ENCODE measurements at places on chromosomes 3 and 15. TPM values are rescaled to one million over a fixed set of nuclear protein-coding genes. Genes with fewer than 3 reads are reported as not detected.

DNA sequence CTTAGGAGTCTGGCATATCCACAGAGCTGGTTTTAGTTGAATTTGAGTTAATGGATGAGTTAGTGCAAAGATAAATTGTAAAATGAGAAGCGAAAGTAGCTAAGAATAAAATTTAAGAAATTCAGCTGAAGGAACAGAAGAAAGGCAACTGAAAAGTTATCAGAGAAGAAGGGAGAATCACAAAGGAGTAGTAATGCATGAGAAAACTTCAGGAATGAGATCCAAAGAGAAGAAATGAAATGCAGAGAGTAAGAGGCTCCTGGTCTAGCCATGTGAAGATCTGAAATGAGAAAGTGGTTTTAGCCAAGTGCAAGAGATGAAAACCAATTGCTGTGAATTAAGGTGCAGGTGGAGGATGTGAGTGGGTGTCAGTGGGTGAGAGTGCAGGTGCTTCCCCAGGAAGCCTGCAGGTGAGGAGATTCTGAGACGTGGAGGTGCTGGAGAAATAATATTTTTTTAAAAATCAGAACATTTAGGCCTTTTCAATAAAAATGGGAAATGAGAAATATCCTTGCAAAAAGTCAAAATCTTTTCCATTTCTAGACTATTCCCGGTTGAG, 18.5 kb downstream of the KBTBD8 start:
- no peak overlapping the region for H3K27ac ChIP-seq
- no peaks in the 10 kb centered on the region for H3K4me1 ChIP-seq
- no peaks in the 10 kb centered on the region for H3K36me3 ChIP-seq

DNA sequence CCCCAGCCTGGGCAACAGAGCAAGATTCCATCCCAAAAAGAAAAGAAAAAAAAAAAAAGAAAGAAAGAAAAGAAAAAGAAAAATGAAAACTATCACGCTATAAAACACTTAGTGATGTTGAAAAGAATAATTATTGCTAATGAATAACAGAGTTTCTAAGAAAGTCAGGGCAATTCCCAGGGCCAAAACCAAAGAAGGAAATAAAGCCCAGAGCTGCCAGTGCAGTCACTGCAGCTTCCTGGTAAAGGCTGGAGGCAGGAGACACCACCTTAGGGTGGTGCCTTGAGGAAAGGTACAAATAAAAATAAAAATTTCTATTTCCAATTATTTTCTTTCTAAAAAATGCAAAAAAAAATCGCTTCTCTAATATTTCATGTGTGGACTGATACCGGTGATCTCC, 19.7 kb upstream of the UACA start:
- H3K4me3 ChIP-seq, result no peak overlapping the region
- peaks cover 10% of the 10 kb centered on the region for H3K27me3 ChIP-seq
- DNase-seq, result no peak
- no peak overlapping the region for H3K27ac ChIP-seq
- no peaks in the 10 kb centered on the region for H3K36me3 ChIP-seq
- H3K4me1 ChIP-seq, result no peaks in the 10 kb centered on the region

DNA sequence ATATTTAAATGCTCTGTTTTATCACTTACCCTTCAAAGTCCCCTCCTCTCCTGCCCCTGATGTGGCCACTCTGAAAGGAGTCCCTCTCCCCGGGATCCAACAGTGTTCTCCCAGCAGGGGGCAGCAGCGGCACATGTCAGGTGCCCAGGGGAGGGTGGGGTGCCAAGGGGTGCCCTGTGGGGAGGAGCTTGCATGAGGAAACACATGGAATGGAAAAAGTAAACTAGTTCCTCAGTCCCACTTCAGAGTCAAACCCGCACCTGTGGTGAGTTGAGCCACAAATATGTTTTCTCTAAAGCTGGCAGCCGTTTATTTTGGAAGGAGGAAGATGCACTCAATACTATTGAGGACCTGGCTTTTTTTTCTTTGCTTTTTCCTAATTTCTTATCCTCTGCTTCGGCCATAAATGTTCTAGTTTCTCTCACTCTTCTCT, 30.1 kb upstream of the NRROS start:
- peak overlapping the region; percentile 51 for H3K27ac ChIP-seq
- H3K4me3 ChIP-seq, result no peak overlapping the region
- H3K4me1 ChIP-seq, result peaks cover 13% of the 10 kb centered on the region
- no peaks in the 10 kb centered on the region for H3K36me3 ChIP-seq
- H3K27me3 ChIP-seq, result no peaks in the 10 kb centered on the region

DNA sequence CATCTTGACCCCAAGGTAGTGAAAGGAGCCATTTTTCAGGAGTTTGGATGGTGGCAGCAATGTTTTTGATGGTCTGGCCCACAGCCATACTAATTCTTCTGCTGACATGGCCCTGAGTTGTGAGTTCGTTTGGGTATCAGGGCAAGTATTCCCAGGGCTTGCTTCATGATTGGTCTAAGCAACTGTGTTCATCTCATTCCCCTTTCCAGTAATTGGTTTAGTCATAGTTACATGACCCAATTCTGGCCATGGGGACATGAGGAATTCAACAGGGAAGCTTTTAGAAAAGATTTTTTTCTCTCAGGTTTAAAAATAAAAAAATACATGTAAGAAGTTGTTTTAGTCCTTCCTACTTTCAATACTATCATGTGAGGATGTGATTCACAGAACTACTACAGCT, 150.5 kb upstream of the NPHP3 start:
- no peaks in the 10 kb centered on the region for H3K36me3 ChIP-seq
- no peak overlapping the region for H3K27ac ChIP-seq
- DNase-seq, result no peak
- no peak overlapping the region for H3K4me3 ChIP-seq

DNA sequence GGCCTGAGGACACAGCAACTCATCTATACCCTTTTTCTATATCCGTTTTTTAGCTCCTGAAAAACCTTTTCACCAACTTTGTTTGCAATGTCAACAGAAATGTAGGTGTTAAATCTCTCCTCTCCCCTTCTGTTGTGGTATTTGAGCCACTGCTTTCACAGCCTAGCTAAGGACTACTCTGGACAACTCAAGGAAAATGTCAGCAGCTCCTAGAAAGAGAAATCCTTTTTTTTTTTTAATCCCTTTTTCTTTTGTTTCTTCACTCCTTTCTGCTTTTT, 176.6 kb downstream of the KLHL25 start:
- H3K36me3 ChIP-seq, result peaks cover 6% of the 10 kb centered on the region
- no peak for DNase-seq
- no peaks in the 10 kb centered on the region for H3K27me3 ChIP-seq
- peak overlapping the region; percentile 47 for H3K4me3 ChIP-seq
- peak overlapping the region; percentile 78 for H3K27ac ChIP-seq

GRCh38 chr3:37457378-37458065, 283.1 kb upstream of the LRRFIP2 start:
- DNase-seq, result no peak
- no peaks in the 10 kb centered on the region for H3K27me3 ChIP-seq
- peaks cover 54% of the 10 kb centered on the region for H3K4me1 ChIP-seq
- H3K27ac ChIP-seq, result peak overlapping the region; percentile 15
- no peaks in the 10 kb centered on the region for H3K36me3 ChIP-seq

Gene DNAH12
- 0.52 TPM for total RNA-seq

GRCh38 chr15:76149291-76149915, 89.6 kb downstream of the TMEM266 start:
- H3K4me1 ChIP-seq, result peaks cover 9% of the 10 kb centered on the region
- H3K4me3 ChIP-seq, result no peak overlapping the region
- no peak for DNase-seq

Measured in upper lobe of right lung (tissue), 1 donor.